ENCODE measurements at places on chromosomes 3 and 15.

DNA sequence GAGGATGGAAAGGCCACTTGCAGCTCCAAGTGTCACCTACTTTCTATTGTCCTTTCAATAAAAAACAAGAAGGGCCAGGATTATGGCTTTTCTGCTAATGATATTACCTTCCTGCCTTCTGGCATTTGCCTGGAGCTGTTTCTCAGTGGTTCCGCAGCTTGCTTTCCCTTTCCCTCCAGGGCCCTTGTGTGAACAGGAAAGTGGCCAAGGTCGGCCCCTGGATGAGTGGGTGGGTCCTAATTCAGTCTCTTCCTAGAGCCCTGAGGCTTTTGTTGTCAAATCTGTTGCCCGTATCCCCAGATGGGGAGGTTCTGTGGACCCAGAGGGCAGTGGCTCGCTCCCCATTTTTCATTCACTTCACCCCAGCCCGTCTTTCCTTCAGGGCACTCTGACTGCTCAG is 64.2 kb upstream of the UMPS start:
- no peak for DNase-seq

- DNase-seq = no peak
Observed at GRCh38 chr3:58519668-58520402, 17.2 kb downstream of the ACOX2 start.

DNA sequence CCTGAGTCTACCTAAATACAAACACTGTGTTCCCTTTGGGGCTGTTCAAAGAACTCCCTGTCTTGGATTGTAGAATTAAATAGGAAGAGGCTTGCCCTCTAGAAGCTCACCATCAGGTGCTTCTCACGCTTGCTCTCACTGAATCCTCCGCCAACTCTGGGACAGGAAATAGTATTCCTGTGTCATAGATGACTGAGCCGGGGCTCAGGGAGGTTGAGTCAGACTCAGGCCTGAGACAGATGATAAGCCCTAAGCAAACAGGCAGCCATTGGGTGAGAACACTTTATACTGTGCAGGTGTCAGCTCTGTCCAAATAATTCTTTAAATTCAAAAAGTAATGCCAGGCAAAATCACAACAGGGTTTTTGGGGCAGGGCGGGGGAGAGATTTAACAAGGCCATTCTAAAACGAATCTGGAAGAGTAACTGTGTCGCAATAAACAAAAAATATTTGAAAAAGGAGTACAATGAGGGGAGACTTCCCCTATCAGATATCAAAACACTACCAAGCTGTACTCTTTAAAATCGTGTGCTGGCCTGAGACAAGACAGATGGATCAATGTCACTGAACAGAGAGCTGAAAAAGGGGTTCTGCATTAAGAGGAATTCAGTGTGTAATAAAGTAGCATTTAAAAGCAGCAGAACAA is 59.0 kb downstream of the EPHB3 start:
- DNase-seq = peak; percentile 71

GRCh38 chr3:64188810-64189560 is 36.3 kb downstream of the PRICKLE2 start:
- peak; percentile 78 for DNase-seq

DNA sequence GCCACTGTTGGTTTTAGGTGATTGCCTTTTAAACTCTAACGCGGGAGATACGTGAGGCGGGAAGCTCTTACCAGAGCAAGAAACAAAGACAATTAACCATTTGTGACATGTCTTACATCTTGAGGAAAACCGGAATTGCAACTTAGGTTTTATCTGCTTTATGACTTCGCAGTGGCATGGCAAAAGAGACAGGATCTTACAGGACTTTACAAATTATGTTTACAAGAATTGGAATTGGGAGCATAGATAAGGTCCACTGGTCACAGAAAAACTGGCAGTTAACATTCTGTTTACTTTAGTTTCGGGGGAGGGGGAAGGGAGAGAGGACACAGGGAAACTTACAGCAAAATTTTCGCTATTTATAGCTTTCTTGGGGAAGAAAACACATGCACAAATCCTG is 1119.6 kb downstream of the ZPLD1 start:
- DNase-seq = no peak

DNA sequence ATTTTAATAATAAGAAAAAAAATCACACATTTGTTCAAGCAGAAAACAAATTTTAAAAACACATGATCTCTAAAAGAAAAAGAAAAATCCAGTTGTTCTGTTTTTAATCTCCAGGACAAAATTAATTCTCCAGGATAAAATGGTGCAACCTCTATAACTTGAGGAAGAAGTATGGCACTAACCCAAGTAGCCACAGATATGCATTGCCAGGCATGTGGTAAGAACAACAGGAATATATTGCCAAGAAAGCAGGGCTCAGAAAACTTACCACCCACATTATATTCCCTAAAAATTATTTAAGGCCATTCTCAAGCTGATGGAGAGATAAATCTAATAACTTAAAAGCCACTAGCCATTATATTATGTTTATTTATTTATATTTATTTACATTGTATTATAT is 295.7 kb upstream of the TMCO5A start:
- DNase-seq = no peak

DNA sequence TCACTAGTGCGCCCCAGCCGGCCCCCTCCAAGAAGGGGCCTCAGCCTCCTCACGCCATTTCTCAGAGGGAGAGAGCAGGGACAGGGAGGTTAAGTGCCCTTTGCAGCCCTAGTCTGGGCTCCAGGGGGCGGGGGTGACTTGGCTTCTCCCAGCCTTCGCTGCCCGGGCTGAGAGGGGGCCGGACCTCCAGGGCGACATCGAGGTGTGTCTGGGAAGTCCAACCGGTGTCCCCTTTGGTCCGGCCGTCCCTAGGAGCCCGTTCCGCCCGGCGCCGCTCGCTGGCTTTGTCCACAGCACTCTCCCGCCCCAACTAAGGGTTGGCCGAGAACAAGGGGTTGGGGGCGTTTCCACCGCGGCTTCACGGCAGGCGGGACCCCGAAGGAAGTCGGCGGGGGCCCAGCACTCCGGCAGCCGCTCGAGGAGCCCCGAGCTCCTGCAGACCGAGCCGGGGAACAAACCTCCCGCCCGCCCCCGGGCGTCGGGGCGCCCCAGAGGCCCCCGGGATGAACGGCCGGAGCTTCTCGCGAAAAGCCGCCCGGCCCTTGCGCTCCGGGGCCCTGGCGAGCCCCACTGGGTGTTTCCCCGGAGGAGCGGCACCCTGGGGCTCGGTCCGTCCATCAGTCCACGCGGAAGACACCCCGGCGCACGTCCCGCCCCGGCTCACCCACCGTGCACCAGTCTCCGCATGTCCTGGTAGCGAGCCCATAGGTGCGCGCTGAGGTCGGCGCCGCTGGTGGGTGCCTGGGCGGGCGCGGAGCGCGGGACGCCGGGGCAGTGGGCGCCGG is 627 bp downstream of the NT5DC2 start:
- DNase-seq = peak; percentile 29

DNA sequence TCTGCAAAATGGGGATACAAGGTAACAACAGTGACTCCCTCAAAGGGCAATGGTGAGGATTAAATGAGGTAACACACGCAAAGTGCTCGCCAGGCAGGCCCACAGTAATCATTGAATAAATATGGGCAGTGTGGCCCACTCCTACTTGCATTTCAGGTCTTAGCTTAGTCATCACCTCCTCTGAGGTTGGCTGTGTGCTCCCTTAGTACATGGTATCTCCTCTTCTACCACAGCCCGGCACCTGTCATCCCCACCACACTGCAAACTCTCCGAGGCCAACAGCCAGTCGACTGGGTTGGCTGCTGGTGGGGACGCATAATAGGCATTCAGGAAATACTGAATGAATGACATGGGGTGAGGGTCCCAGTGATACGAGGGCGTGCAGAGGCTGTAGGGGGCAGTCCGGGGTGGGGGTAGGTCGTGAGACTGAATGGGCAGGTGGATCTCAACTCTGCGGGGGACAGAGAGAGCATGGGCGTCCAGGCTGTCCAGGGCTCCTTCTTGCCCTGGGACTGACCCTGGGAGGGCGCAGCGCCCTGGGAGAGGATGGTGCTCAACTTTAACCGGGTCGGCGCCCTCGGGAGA is 375 bp upstream of the MYZAP start:
- DNase-seq = no peak

DNA sequence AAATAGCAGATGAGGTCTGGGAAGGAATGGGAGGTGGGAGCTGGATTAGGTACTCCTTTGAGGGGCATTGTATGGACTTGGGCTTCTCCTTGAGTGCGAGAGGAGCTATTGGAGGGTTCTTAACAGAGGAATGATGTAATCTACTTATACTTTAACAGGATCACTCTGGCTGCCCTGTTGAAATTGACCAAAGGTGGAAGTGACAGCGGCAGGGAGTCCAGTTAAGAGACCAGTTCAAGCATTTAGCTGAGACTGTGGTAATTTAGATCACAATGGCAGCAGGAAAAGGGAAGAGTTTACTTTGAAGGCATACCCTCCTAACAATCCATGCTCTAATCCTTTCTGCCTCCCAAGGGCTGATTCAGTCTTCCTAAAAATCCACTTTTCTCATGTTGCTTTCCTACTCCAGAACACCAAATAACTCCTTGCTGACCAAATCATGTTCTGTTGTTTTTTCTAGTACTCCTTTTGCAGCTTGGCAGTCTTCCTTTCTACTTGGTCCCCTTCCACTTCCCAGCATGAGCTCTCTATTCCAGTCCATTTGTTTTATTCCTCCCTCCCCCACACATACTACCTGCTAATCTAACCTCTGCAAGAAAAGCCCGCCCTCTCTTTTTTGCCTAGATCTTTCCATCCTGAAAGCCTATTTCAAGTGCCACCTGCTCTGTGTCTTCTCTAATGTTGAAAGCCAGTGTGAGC is 139.4 kb downstream of the NECTIN3 start:
- DNase-seq = no peak

GRCh38 chr3:183244219-183244618 is 8.8 kb upstream of the B3GNT5 start:
- DNase-seq = no peak

DNA sequence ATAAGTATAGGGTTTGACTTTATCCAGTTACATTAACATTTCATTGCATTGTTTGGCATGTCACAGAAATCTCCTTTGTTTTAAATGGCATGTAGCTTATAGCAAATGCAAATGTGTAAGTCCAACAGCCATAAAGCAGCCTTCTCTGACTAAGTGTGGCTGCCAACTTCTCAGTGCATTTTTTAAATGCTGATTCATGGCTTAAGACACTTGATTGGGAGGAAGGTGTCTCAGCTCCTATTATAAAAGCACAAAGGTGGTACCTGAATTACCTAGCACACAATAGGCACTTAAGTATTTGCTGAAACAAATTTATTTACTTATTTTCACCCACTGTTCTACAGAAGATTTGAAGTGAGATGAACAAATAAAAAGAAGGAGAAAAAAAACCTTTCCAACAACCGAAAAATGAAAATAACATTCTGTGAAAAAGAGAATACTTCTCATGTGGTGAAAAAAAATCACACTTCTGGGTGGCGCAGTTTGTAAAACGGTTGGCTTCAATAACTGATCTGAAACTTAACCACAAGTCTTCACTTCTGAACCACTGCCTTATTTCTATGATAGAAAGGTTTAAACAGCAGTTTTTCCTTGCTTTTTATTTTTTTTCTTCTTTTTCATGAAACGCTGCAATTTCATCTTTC is 105.5 kb upstream of the ICE2 start:
- DNase-seq = no peak

Measured in RWPE1 (cell line).